ENCODE measurements at places on chromosomes 3 and 15.

DNA sequence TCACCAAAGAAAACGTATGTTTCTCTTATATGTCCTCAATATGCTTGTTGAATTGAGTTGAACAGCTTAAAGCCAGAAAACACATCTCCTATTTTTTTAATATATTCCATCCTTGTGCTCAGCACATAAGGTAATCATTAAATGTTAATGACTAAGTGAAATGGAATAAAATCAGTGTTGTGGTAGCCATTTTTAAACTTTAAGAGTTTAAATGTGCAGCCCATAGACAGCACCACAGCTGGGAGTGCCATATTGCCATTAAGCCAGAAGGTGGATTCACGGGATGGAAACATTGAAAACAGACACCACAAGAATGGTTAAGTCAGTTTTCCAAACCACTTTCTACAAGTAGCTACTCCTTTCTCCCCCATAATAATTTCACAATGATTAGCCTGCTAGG is 76.8 kb upstream of the C15orf61 start:
- no peak for DNase-seq

- no peak for DNase-seq
Observed at GRCh38 chr3:157373783-157374182, 62.9 kb upstream of the PTX3 start.

GRCh38 chr3:42693530-42693930 is 8.2 kb downstream of the KLHL40 start:
- DNase-seq: no peak

GRCh38 chr15:47862402-47862801 is 145.1 kb downstream of the SEMA6D start:
- DNase-seq: no peak

- no peak for DNase-seq
Observed at GRCh38 chr3:64082411-64082810, 59.1 kb upstream of the PSMD6 start.

DNA sequence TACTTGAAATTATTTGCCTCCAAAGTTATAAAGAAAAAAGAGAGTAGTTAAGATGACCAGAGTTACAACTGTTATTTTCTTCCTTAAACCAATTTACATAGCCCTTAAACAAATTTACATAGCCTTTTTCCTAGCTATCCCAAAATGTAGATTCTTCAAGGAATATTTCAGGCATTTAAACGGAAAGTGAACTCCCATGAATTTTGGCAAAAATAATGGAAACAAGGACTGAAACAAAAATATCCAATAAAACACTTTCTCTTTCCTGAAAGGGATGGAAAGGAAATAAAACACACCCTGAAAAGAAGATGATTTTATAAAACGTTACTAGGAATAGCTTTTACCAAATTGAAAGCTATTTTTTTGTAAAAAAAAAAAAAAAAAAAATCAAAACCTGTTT is 418.6 kb downstream of the FOXP1 start:
- no peak for DNase-seq

DNA sequence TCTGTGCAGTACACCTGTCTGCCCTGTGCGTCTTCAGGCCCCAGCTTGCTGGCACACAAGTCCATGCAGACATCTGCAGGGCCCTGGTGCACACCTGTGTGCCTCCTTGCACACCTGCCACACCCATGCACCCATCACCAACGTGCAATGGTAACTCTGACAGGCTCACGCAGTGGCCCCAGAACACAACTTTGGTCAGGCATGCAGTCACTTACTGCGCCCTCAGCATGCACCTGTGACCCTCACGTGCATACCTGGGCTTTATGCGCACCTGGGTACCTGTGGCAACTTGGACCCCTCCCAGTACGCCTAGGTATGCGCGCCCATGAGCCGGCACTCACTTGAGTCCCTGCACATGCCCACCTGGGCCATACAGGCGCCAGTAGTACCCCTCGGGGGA is 1.7 kb downstream of the PLXND1 start:
- DNase-seq: no peak

DNA sequence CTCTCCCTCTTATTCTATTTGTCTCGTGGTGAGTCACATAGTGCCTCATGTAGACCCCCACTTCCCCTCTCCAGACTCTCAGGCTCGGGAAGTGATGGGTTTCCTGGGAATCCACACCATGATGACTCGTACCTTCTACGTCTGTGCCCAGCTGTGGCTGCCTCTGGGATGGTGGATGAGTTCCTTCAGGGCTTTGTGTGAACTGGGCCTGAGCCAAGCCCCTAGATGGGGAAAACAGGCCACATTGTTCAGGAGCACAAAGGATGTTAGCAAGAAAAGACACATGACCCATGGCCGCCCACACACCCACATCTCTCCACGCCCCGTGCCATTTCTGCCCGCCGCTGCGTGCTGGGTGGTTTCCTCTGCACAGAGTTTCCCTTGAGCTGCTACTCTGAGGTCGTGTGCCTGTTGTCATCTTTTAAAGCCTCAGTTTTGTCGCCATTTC is 10.5 kb downstream of the ISG20 start:
- DNase-seq: no peak

DNA sequence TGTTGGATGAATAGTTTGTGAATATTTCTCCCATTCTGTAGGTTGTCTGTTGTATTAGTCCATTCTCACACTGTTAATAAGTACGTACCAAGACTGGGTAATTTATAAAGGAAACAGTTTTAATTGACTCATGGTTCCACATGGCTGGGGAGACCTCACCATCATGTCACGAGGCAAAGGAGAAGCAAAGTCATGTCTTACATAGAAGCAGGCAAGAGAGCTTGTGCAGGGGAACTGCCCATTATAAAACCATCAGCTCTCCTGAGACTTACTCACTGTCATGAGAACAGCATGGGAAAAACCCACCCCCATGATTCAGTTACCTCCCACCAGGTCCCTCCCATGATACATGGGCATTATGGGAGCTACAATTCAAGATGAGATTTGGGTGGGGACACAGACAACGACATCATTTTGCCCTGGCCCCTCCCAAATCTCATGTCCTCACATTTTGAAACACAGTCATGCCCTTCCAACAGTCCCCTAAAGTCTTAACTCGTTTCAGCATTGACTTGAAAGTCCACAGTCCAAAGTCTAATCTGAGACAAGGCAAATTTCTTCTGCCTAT is 133.2 kb downstream of the LMLN start:
- DNase-seq: no peak

GRCh38 chr15:47773143-47773542 is 55.8 kb downstream of the SEMA6D start:
- DNase-seq: no peak

DNA sequence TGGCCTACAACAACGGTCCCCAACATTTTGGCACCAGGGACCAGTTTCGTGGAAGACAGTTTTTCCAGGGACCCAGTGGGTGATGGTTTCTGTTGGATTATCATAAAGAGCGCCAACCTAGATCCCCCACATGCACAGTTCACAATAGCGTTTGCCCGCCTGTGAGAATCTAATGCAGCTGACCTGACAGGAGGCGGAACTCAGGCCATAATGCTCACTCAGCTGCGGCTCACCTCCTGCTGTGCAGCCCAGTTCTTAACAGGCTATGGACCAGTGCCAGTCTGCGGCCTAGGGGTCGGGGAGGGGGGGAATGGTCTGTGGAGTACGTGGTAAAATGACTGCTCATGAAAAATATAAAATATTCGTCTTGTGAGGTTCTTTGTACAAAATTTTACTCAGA is 518.5 kb upstream of the CADM2 start:
- DNase-seq: no peak

GRCh38 chr3:189586941-189587663 is 44.1 kb upstream of the TP63 start:
- no peak for DNase-seq

GRCh38 chr3:53712817-53713388 is 133.3 kb downstream of the CHDH start:
- no peak for DNase-seq

- DNase-seq: no peak
Observed at GRCh38 chr3:88267-88666, 108.3 kb upstream of the CHL1 start.

GRCh38 chr3:68206524-68207117 is 552.2 kb upstream of the SUCLG2 start:
- no peak for DNase-seq

GRCh38 chr15:60840306-60840702 is 361.4 kb upstream of the ICE2 start:
- peak; percentile 27 for DNase-seq

Data from NCI-H774 (cell line).